ENCODE measurements at places on chromosomes 12 and 14. TPM values are rescaled to one million over a fixed set of nuclear protein-coding genes. Genes with fewer than 3 reads are reported as not detected.

- DNase-seq: no peak
- H3K4me3 ChIP-seq: no peak overlapping the region
- H3K27ac ChIP-seq: no peak overlapping the region
- no peaks in the 10 kb centered on the region for H3K36me3 ChIP-seq
- H3K27me3 ChIP-seq: no peaks in the 10 kb centered on the region
These were observed 238.1 kb upstream of the SEL1L start for GRCh38 chr14:81771651-81772275.

ASPG gene
- total RNA-seq: 5.3 TPM

NAA30 gene
- total RNA-seq: 12.1 TPM

DNA sequence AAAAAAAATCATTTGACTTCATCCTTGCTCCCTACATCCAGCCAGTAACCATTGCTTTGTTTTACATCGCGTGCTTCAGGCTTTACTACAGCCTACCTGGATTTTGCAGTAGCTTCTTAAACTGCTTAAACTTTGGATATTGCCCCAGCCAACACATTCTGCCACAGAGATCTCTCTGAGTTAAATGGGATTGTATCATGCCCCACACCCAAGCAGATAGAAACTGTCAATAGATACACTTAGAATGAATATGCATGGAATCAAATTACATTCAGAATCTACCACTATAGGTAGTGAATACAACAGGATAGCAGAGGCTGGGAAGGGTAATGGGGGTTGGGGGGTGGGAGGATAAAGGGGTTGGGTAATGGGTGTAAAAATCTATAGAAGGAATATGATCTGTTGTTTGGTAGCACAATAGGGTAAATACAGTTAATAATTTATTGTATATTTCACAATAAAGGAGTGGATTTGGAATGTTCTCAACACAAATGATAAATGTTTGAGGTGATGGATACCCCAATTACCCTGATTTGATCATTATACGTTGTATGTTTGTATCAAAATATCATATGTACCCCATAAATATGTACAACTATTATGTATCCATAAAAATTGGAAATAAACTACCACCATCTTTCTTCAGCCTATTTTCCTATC is 2.7 kb upstream of the MYRFL start:
- H3K4me1 ChIP-seq: peaks cover 7% of the 10 kb centered on the region
- no peak overlapping the region for H3K4me3 ChIP-seq
- DNase-seq: no peak
- no peak overlapping the region for H3K27ac ChIP-seq
- no peaks in the 10 kb centered on the region for H3K27me3 ChIP-seq
- H3K36me3 ChIP-seq: no peaks in the 10 kb centered on the region

FLRT2 gene
- total RNA-seq: 13.3 TPM

IFNG-AS1 gene
- not detected for total RNA-seq

DNA sequence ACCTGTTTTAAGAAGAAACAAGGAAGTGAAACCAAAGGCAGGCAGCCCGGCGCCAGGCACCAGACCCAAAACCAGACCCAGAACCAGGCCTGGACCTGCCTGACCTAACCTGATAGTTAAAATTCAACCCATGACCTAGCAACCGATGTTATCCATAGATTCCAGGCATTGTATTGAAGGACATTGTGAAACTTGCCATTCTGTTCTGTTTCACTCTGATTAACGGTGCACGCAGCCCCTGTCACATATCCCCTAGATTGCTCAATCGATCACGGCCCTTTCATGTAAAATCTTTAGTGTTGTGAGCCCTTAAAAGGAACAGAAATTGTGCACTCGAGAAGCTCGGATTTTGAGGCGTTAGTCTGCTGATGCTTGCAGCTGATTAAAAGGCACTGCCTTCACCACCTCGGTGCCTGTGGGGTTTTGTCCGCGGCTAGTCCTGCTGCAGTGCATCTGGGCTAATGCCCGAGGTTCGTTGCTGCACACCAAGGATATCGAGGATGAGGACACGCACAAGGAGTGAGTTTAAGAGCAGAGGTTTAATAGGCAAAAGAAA is 262.5 kb upstream of the TMEM132C start:
- H3K27ac ChIP-seq: no peak overlapping the region
- DNase-seq: no peak
- no peaks in the 10 kb centered on the region for H3K36me3 ChIP-seq
- H3K27me3 ChIP-seq: no peaks in the 10 kb centered on the region
- H3K4me1 ChIP-seq: no peaks in the 10 kb centered on the region

- no peaks in the 10 kb centered on the region for H3K27me3 ChIP-seq
- DNase-seq: no peak
- H3K36me3 ChIP-seq: no peaks in the 10 kb centered on the region
- H3K27ac ChIP-seq: no peak overlapping the region
These were observed 170.3 kb downstream of the KCNA5 start for GRCh38 chr12:5213990-5214389.

DNA sequence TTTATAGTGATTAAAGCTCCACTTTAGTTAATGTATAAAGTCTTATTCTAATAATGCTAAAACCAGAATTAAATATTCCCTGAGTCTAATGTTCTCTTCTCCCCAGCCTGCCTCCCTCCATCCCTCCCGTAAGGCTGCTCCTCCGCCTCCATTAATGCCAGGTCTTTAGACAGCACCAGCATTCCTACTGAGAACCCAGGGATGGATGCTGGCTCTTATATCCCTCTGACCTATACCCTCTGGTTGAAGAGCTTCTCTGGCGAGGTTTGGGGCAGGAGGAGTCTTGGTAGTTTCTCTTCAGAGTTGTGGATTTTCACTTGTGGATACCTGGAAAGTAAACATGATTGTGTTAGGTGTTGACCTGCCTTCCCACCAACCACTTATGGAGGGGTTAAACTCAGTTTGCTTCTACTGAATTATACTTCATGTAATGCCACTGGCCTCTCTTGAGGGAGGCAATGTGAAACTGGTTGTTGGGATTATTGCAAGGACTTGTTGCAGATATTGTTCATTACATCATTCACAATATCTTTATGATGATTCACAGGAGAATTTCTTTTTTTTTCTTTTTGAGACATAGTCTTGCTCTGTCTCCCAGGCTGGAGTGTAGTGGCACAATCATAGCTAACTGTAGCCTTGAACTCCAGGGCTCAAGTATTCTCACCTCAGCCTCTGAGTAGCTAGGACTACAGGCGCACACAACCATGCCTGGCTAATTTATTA is 11.1 kb upstream of the SMAGP start:
- H3K36me3 ChIP-seq: no peaks in the 10 kb centered on the region
- no peak overlapping the region for H3K27ac ChIP-seq
- DNase-seq: no peak
- no peaks in the 10 kb centered on the region for H3K27me3 ChIP-seq

MANSC1 gene
- 26.4 TPM for total RNA-seq

GRCh38 chr14:24883576-24883975 is 166.4 kb downstream of the STXBP6 start:
- no peak for DNase-seq
- no peaks in the 10 kb centered on the region for H3K4me1 ChIP-seq
- H3K27me3 ChIP-seq: no peaks in the 10 kb centered on the region
- no peak overlapping the region for H3K27ac ChIP-seq
- no peaks in the 10 kb centered on the region for H3K36me3 ChIP-seq
